ENCODE measurements at places on chromosomes 11 and 22. TPM values are rescaled to one million over a fixed set of nuclear protein-coding genes. Genes with fewer than 3 reads are reported as not detected.

- DNase-seq: no peak
Observed at GRCh38 chr22:29520851-29521250, 32.7 kb downstream of the THOC5 start.

DNA sequence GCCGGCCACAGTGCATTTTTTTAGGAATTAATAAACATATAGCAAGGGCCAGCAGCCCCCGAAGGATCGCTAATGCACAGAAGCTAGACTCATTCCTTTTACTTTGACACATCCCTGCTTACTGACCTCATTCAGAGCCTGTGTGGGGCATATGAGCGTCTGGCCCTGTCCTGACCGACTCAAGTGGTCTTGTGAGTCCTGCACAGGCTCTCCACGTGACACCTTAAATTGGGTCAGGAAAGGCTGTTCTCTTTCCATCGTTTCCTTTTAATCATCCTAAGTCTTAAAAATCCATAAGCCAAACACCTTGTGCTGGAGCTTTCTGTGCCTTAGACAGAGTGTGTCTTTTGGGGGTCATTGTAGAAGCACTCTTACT, 18.6 kb downstream of the SDHAF2 start:
- no peak for DNase-seq

DNA sequence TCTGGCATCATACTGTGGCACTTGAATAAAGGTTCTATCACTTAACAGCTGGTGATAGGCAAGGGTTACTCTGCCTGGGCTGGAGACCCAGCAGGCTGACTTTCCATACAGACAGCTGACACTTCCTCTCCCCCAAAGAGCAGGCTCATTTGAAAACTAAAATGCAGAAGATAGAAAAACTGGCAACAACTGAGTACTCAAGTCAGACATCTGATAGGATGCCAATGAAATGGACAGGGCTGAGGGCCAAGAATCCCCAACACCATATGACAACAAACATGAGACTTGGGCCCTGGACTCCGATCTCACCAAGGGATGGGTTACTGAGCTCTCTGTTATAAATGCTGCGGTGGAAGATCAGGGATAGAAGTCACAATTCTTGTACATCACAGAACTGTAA, 237.2 kb downstream of the LRRC4C start:
- no peak for DNase-seq

DNA sequence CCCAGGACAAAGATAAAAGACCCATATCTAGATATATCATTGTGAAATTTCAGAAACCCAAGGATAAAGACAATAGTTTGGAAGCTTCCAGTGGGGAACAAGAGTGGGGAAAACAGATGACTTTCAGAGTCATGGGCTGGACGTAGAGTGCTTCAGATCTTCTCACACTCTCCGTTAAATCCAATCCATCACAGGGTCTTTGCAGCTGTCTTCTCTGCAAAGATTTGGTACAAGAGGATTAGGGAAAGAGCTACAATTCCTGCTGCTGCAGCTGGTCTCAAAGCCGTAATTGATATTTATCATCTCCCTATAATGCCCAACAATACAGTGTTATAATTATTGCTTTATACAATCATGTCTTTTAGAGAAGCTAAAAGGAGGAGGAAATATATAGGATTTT, 63.4 kb upstream of the CLPB start:
- DNase-seq: no peak

GRCh38 chr11:46490666-46491065, 99.1 kb upstream of the CHRM4 start:
- DNase-seq: no peak

DNA sequence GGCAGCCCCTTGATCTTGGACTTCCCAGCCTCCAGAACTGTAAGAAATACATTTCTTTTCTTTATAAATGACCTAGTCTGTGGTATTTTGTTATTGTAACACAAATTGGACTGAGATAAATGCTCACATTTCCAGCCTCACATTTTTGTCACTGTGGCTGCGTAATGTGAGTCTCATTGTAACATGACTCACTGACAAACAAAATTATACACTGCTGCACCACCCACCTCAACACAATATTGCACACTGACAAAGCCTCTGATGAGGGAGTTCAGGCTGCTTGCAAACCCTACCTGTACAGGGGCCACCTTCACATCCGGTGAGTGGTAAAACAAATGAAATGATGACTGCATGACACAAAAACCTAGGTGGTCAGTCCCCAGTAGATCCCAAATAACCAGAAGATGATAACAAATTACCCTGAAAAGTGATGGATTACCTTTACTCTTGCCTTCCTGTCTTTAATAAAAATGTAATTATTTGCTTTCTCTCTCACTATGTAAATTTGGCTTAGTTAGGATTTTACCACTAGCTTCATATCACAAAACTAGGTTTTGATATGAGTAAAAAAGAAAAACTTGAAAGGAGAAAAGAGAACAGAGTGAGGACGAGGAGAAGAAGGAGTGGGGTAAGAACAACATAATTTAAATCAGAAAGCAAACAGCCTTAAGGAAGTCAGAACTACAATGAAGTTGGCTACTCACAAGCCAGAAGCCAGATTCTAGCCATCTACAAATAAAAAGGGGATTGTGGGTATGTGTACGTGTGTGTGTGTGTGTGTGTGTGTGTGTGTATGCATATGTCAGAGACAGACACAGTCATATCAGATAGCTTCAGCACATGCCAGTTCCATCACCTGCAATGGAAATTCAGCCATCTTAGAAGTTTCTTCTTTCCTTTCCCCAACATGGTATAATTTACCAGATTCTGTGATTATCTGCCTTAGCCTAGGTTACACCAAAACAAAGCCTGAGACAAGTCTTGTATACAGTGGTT, 53.4 kb upstream of the SESN3 start:
- DNase-seq: no peak

- DNase-seq: no peak
Observed at GRCh38 chr22:44929359-44930015, 80.3 kb downstream of the PHF21B start.

- no peak for DNase-seq
Observed at GRCh38 chr22:44847892-44848291, 95.5 kb downstream of the ARHGAP8 start.

GRCh38 chr11:126088999-126089398, 26.3 kb upstream of the CDON start:
- DNase-seq: no peak

DNA sequence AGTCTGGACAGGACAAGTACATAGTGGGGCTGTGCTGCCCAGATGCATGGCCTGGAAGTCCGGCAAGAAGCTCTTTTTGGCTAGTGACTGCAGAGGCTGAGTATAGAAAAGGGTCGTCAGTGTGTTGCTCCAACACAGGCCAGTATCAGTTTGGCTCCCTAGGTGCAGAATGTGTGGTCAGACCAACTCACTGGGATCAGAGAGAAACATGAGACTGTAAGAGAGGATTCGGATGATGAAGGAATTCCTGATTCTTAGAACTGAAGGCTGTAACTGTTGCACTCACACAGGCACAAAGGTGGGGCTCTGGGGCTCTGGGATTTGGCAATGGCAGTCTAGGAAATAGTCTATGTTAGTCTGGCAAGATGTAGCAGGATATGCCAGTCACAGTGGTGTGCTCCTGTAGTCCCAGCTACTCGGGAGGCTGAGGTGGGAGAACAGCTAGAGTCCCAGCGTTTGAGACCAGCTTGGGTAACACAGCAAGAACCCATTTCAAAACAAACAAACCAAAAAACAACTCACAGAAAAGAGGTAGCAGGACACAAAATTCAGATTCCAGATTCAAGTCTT, 11.1 kb upstream of the UPB1 start:
- DNase-seq: no peak

DNA sequence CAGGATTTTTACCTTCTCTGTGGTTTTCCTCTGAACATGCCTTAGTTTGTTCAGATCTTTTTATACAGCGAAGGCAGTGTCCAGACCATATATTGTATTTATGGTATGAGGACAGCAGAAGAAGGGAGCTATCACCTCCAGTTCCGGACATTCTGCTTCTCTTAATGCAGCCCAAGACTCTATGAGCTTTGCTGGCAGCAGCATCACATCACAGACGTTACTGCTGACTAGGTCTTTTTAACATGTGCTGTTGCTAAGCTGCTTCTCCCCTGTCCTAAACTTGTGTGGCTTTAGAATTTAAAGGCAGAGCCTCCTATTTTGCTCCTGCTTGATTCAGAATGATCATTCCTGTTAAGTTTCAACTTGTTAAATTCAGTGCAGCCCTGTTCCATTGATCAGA, 13.4 kb downstream of the MICAL2 start:
- DNase-seq: no peak

DNA sequence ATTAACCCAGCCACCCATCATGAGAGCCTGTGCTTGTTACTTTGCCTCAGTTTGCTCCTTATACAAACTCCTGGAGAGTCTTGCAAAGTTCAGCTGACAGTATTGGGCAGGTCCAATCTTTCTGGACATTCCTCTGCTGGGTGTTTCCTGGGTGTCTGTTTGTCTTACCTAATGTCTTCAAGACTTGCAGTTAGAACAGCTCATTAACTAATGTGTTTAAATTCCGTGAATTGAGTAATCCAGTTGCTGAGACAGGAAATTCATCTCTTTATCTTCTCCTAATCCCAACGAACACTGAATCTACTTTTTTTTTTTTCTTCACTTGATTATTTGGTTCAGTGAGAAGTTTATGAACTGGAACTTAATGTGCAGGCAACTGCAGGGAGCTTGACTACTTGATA, 20.6 kb downstream of the BCO2 start:
- DNase-seq: no peak

DNA sequence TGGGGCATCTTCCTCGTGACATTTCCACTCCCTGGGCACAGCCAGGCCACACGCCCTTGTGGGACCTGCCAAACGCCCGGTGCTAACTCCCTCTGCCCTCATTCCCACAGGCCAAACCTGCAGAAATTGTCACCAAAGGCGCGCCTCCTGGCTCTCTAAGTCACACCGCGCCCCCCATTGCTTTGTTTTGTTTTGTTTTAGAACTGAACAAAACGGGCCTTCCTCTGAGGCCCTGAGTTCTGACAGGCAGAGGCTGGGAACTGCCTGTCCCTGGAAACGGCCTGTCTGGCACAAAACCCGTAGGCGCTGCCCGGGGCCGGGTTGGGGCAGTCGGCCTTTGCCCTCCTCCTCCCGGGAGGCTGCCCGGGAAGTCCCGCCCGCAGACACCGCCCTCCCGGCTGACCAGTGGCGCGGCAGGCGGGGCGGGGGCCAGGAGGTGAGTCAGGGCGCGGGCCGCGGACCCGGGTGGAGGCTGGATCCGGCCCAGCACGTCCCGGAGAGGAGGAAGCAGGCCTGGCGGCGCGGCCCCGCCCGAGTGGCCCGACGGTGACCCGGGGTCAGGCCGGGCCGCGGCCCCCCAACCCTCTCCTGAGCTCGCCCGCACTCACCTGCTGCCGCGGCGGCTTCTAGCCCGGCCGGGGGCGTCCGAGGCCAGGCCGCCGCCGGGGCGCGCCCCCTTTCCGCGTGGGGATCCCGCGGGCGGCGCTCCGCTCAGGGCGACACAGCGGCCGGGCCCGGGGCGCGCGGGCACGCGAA, 465 bp downstream of the SUN2 start:
- DNase-seq: peak; percentile 37

DNA sequence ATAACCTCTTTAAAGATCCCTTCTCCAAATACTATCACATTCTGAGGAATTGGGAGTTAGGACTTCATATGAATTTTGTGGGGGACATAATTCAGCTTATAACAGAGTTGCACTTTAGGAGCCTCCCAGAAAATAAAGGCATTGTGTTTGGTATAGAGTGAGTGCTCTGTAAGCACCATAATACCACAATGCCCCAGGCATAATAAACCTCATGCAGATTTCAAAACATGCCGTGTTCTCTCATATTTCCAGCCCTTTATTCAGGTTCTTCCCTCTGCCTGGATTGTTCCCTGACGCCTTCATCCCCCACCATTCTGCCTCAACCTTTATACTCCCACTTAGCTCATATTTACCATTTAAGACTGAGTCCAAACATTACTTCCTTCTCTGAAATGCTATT, 398.8 kb upstream of the FAT3 start:
- DNase-seq: no peak

GRCh38 chr22:26718905-26719304, 61.5 kb downstream of the MIAT start:
- DNase-seq: no peak

DNA sequence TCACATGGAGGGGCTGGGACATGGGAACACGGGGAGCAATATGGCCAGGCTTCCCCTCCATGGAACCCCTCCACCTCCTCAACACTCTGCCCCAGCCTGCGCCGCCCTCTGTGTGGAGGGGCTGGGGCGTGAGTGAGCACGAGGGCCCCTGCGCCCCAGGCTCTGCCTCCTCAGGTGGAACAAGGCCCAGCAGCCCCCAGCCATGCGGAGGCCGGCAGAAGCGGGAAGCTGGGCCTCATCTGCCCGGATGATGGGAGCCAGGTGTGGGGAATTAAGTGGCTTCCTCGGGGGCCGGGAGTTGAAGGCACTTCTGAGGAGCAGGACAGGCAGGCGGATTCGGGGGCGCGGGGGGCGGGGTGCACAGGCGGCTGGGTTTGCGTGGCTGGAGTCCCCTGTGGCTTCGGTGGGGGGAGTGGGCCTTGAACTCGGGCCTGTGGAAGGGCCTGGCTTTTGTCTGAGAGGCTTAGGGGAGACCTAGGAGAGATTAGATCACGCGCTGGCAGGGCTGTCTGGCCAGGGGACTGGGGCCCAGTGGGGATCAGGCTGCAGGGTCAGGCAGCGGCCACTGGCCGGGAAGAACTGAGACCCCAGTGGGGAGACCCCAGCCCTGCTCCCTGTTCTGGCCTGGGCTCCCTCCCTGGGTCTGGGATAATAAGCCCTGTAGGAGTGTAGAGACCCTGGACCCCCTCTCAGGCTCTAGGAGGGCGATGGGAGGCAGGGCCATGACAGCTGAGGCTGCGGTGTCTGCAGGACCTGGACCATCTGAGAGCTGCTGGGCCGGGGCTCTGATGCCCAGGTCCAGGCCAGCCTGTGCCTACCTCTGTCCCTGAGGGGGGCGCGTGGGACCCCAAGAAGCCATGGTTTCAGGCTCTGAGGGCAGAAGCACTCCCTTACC, 13.3 kb downstream of the PRR33 start:
- DNase-seq: no peak

- DNase-seq: no peak
Observed at GRCh38 chr11:737366-737765, 9.9 kb upstream of the TALDO1 start.

- no peak for DNase-seq
Observed at GRCh38 chr22:45628515-45628914, 43.1 kb upstream of the ATXN10 start.

GRCh38 chr22:42376711-42377554, 55.3 kb downstream of the NFAM1 start:
- DNase-seq: no peak

The GNAZ gene
- 1.2 TPM for total RNA-seq

The TRPM5 gene
- total RNA-seq: 0.73 TPM

The TMPRSS6 gene
- 1.2 TPM for total RNA-seq

The ZW10 gene
- total RNA-seq: 8.7 TPM

The EHF gene
- not detected for total RNA-seq

The RPS25 gene
- 2,161 TPM for total RNA-seq

The APOL5 gene
- total RNA-seq: not detected

The MUC5AC gene
- total RNA-seq: not detected

The MPPED2 gene
- total RNA-seq: 0.99 TPM

All from T-cell (primary cell).